RWPE2 (cell line): ENCODE measurements at places on chromosomes 7 and 10.

- no peak for DNase-seq
Measured at GRCh38 chr10:126133906-126134656, 237.7 kb downstream of the FANK1 start.

- no peak for DNase-seq
Measured at GRCh38 chr10:91317541-91317940, 92.6 kb upstream of the HECTD2 start.

- no peak for DNase-seq
Measured at GRCh38 chr10:30160271-30160982, 101.0 kb upstream of the JCAD start.

DNA sequence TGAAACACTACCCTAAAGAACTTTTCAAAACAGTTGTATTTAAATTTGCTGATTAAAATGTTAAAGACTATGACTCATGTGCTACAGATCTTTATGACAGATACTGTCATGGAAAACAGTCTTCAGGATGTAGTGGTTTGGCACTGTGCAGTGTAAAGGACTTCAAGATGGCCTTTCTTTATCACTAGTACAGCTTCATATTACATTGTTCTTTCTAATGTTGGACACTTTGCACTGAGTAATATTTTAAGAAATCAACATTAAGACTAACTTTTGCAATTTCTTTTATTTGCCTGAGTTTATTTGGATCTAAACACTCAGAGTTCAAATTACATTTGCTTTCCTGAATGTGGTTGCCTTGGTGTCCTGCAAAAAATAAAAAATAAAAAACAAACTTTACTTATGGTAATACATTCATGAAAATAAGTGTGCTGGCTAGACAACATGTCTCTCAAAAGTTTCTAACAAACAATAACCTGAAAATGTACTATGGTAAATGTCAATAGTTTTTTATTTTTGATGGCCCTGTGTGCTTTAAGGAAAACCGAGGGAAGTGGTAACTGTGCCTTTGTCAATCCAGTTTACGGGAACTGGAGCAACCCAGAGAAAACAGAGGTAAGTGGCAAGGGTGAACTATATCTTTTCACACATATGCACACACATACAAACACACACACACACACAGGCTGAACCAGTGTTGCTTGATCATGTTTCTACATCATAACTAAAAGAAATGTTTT is 85.9 kb upstream of the PLXDC2 start:
- DNase-seq, result no peak

DNA sequence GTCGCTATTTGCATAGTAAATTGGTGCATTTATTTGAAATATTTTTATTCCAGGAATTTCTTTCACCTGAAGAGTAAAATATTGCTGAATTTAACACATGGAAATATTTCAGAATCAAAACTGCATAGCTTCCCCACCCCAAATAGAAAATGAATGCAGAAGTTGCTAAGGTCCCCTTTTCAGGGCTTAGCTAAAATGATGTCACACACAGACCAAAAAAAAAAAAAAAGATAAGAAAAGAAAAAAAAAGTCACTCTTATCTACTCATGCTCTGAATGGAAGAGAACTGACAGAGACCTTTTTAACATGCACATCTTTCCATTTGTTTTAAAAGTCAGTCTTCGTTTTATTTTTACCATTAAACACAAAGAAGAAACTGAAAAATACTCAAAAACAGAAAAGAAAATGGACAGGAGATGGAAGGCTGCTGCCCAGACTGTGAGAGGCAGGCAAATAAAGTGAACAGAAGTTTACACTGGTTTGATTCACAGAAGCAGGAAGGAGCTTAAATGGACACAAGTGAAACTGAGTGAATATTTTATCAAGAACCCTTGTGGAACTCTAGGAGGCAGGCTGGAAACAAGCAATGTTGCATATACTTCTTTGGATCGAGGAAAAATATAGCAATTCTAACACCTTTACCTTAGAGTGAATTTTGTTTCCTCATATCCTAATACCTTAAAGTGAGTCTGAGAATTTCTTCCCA is 32.0 kb downstream of the PSMC2 start:
- no peak for DNase-seq

DNA sequence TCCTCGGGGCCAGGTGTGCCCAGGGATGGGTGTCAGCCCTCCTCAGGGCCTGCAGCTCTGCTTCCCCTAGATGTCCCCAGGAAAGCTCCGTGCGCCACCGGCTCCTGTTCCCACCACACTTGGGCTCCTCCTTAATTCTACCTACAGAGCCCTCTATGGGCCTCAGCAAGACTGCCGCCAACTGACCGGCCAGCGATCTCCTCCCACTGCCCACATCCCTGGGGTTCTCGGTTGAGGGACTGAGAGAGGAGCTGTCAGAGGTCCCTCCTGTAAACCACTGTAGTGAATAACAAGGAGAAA is 5.3 kb upstream of the LDB3 start:
- DNase-seq, result no peak

DNA sequence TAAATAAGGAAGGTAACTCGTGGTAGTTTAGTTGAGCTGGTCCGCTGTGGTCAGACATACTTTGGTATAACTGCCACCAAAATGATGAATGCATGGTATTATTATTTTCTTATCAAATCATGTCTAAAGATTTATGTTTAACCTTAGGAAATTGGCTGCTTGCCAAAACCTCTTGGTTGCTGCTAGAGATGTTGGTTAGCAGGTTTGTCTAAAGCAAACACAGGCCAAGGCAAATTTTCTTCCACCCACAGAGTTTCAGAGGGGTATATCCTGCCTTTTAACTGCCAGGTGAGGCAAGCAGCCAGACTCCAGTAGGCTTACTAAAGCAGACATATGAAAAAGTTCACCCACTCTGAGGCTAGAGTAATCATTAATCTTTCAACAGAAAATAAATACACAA is 101.4 kb downstream of the SEMA3E start:
- no peak for DNase-seq

DNA sequence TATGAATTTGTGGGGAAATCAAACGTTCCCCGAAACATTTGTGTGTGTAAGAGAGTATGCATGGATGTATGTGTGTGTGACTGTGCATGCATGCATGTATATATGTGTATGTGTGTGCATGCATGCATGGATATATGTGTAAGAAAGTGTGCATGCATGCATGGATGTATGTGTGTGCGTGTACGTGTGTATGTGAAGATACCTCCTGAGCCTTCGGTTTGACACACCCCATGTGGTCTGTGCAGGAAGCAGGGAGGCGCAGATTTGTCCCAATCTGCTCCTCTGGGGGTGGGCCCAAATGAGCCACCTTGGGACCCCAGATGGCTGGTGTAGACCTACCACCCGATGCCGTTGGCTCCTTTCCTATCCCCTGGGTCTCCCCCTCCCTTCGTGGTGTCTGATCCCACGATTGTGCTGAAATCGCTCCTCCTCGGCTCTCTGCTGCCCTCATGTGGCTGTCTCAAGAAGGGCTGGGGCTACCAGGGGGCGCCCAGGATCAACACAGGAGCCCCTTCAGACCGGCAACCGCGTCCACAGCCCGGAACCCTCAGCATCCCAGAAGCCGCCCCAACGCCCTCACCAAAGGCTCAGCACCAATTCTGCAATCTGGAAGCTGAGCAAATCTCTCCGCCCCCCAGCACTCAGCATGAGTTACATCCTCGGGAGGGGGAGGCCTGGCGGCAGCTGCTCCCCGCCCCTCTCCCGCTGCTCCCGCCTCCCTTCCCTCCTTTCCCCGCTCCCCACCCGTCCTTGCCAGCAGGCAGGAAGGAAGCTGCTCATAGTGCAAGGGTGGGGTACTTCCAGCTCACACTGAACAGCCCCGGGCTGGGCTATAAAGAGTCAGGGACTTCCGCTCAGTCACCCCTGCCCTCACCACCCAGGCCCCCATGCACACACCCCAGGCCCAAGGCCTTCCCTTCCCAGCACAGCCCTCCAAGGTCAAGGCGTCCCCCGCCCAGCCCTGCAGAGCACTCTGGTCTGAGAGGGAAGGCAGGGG is 2.3 kb upstream of the NOS3 start:
- DNase-seq, result no peak

DNA sequence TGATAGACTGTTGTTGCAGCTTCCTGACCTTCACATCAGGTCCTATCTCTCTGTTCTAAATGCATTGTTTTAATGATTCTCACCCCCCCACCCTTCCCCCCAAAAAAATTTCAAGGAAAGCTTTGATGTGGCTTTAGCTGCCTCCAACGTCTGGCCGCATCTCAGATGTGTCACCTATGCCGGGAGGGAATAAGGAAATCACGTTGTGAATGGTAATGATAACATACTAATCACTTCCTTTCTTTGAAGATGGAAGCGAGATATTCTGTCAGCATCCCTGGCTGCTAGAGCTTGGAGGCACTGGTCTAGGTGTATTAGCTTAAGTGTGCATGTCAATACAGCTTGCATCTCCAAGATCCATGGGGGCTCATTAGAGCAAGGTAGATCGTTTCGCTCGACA is 89.6 kb downstream of the VTI1A start:
- no peak for DNase-seq

DNA sequence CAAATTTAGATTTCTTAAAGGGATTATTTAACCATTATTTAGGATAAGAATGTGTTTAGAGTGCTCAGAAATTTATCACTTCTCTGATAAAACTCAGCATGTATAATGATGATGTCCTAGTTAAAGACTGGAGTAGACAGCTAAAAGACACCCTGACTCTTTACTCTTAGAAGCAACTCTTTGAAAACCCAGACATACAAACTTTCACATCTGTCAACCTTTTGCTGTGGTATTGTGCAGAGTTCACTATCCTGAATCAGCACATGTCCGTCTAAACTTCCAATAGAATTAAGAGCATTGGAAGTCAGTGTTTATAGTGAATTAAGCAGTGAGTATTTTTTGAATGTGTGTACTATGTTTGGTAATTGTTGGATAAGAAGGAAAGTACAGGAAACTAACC is 24.9 kb downstream of the ZNRF2 start:
- DNase-seq, result no peak

DNA sequence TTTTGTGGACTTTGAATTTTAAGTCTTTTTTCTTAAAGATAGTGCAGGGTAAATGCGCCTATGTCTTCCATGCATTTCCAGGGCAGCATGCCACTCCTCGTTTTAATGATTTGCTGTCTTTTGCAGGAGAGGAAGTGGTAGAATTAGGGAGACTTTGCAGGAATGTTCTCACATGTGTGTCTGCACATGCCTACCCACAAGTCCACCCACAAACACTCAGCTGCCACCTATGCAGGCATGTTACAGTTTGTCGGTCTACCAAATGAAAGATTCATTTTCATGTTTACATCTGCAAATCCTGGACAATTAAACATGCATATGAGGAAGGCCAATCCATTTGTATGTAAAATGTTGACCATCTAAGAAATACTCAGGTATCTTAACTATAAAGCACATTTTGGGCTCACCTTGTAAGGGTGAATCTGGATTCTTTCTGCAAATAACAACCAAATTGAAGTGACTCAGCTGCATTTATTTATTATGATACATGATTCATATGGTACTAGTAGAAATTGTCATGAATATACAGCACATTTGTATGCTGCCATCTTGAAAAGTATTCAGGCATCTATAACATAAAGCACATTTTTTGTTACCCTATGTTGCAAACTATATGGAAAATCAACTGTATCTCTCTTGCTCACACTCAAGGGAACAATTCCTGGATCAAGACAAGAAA is 4.7 kb upstream of the TEX36 start:
- DNase-seq, result no peak

DNA sequence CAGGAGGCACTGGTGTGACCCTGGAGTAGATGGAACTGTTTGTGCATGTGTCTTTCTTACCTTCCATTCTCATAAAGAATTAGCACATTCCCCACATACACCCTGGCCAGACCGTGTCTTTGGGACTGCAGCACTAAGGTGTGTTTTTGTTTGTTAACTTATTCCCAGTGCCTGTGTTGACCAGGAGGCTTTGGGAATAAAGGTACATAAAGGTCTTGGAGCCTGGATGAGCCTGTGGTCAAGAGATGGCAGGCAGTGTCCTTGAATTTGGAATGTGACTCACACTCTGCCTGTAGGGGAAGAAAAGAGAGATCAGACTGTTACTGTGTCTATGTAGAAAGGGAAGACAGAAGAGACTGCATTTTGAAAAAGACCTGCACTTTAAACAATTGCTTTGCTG is 137.6 kb downstream of the LYZL1 start:
- DNase-seq, result no peak

GRCh38 chr7:149624419-149625339 is 127.1 kb upstream of the ZNF746 start:
- DNase-seq, result peak; percentile 91

DNA sequence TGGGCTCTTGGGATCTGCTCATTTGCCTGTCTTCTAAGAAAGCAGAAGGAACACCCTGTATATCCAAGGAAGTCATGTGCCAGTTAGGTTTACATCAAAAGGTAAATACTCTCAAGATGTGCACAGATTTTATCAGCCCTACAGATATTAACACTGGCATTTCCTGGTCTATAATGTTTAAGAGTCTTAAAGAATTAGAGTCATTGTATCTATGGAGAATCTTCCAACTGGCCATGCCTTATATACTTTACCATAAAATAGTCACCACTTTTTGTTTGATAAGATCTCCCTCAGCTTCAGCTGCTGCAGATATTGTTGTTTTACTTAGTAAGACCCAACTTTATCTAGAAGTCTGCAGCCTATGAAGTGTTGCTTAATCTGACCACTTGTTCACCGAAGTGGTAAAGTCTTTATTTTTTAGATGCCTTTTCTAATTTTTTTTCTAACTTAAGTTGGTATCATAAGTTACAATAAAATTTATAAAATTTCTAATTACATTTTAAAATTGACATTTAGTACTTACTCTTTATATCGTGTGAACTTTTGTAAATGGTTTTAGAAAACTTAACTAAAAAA is 58.5 kb downstream of the CPED1 start:
- no peak for DNase-seq

DNA sequence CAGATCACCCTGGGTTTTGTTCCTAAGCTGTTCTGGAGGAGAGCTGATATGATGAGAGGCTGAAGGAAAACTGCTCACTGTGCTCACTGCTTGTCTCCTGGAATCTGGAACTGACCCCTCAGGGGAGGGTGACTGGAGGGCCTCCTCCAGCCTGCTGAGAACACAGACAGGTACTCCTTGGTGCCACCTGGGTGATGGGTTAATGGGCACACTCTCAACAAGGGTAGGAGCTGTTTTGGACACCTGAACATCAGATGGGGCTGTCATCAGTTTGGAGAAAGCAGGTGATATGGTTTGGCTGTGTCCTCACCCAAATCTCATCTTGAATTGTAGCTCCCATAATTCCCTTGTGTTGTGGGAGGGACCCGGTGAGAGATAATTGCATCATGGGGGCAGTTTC is 58.1 kb upstream of the SORCS3 start:
- DNase-seq, result no peak

GRCh38 chr7:919924-920341 is 34.5 kb downstream of the ADAP1 start:
- DNase-seq, result peak; percentile 54

GRCh38 chr7:145092766-145093165 is 256.9 kb upstream of the TPK1 start:
- no peak for DNase-seq

DNA sequence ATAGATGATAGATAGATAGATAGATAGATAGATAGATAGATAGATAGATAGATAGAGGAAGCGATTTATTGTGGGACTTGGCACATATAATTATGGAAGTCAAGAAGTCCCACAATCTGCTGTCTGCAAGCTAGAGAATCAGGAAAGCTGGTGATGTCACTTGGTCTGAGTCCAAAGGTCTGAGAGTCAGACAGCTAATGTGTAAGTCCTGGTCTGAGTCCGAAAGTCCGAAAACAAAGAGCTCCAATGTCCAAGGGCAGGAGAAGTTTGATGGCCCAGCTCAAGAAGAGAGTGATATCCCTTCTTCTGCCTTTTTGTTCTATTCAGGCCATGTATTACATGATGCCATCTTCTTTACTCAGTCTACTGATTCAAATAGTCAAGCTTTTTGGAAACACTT is 53.8 kb upstream of the TCF7L2 start:
- no peak for DNase-seq

GRCh38 chr10:5882961-5883360 is 6.7 kb downstream of the ANKRD16 start:
- no peak for DNase-seq

GRCh38 chr7:145698526-145699262 is 417.9 kb upstream of the CNTNAP2 start:
- no peak for DNase-seq
